ENCODE measurements at places on chromosomes 4 and X.
A peak's percentile ranks its signal among the peaks of the same experiment; 100 is the strongest.

DNA sequence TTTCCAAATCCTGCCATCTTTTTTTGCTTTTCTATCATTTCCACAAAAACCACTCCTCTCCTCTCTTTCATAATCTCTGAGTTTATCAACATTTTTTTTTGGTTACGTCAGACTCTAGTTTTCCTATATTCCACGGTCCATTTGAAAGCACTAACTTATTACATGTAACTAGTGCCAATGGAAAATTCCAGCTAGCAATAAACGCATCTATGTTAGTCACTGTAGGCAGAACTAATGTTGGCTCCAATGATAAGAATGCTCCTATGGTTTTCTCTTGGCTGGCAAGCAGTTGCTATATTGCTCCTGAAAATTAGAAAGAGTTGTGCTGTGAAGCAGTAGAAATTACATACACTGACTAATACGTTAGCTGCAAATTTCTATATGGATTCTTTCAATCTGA is 634.6 kb upstream of the FTHL17 start:
- DNase-seq: peak; percentile 11

DNA sequence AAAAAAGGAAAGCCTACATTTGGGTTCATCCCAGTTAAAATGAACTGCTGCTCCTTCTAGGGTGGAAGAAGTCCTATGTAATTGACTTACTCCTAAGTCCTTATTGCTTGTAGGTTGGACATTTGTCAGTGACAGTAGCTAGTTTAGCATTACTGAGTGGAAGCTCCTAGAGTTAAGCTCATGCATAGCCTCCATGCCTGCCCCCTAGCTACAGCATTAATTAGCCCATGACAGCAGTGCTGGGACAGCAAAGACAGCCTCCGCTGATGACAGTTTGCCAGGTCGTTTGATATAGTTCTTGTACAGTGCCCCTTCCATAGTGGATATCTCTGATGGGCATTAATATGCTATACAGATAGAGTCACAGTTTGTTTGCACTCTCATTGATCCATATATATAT is 18.7 kb upstream of the GALNTL6 start:
- no peak for DNase-seq

- DNase-seq: no peak
These were observed 23.3 kb downstream of the RNF150 start for GRCh38 chr4:141109983-141110382.

DNA sequence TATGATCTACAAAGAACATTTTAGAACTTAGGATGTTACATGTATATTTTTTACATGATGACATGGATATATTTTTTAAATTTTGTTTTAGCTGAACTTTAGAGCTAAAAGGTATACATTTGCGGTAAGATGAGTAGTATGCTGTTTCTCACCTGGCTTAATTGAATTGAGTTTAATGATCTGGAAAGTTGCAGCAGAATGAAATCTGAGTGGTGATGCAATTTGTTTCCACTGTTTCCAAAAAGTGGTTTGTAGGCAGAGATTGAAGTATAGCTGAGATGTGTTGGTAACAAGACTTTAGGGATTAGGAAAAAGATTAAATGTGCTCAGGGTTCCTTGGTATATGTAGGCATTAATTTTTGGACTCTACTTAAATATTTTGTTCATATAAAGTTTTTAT is 68.1 kb downstream of the HPF1 start:
- DNase-seq: no peak

- no peak for DNase-seq
These were observed 53.0 kb upstream of the PROM1 start for GRCh38 chr4:16136827-16137226.

DNA sequence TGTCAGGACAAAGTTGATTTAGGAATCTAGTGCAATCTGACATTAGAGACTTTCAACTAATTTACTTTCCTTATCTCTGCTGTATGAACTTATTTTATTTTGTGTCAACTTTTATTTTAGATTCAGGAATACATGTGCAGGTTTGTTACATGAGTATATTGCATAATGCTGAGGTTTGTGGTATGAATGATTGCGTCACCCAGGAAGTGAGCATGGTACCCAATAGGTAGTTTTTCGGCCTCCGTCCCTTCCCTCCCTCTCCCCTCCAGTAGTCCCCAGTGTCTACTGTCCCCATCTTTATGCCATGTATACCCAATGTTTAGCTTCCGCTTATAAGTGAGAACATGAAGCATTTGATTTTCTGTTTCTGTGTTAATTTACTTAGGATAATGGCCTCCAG is 68.7 kb upstream of the TEX13D start:
- no peak for DNase-seq

DNA sequence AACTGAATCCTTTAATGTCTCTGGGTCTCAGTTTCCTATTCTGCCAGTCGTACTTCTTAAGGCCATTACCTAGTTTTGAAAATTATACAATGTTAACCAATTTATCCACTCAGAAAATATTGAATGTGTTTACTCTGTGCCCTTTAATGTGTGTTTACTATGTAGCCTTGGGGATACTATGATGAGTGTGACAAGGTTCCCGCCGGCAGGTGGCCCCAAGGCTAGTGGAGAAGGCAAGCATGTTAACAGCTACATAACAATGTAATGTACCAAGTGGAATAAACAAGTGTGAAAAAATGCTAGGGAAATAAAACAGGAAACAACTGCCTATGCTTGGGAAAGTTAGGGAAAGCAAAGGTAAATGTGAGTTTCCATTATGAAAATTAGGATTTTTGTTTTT is 187.3 kb upstream of the MBNL3 start:
- DNase-seq: no peak

DNA sequence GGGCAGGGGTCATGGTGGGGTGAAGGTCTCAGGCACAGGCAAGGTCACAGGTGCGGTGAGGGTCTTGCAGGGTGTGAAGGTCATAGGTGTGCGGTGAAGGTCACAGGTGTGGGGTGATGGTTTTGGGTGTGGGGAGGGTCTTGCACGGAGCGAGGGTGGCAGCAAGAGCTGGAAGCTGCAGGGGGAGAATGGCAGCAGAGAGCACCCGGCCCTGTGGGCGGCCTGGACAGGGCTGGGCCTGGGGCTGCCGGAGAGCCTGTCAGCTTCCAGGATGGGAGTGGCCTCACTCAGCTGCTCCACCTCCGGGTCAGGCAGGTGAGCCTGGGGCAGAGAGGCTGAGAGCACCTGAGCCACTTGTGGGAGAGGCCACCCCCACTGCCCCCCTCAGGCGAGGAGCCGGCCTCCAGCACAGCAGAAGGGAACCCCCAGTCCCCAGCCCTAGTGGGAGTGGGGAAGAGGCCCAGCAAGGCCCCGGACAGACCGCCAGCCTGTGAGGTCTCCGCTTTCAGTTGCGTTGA is 1.5 kb downstream of the MSANTD1 start:
- DNase-seq: no peak

GRCh38 chr4:169773889-169774288 is 16.1 kb upstream of the HPF1 start:
- DNase-seq: no peak

DNA sequence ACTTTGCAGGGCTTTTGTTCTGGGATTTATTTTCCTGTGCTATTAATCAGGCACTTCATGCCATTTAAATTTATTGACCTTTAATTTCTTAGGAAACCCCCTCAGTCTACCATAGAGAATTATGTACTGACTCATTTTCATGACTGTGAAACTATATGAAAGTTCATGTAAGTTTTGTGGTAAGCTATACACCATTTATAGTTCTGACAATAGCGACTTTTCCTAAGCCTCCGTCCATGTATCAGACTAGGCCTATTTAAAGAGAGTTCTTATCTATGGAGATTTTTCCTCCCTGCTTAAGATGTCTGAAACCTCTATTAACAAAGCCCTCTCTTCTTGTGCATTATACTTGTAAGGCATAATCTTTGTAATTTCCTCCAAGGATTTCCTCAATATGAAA is 111.6 kb downstream of the AFF2 start:
- no peak for DNase-seq
